ENCODE measurements at places on chromosomes 6 and 20.

GRCh38 chr20:63301671-63302070 lies 8.7 kb downstream of the COL20A1 start:
- no peak for DNase-seq

DNA sequence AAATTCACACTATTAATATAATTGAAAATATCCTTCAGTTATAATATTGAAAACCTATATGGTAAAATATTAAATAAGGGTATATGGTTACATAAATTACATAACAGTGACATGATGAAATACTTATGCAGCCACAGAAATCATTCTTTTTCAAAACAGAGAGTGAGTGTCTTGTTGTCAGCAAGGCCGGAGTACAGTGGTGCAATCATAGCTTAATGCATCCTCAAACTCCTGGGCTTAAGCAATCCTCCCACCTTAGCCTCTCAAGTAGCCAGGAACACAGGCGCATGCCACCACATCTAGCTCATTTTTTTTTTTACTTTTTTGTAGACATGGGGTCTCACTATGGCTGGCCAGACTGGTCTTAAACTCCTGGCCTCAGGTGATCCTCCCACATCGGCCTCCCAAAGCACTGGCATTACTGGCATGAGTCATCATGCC lies 40.4 kb downstream of the FAM8A1 start:
- DNase-seq: no peak

GRCh38 chr20:38225900-38226263 lies 34.7 kb downstream of the KIAA1755 start:
- DNase-seq: no peak

- no peak for DNase-seq
Observed at GRCh38 chr6:150987855-150988464, 122.5 kb downstream of the MTHFD1L start.

DNA sequence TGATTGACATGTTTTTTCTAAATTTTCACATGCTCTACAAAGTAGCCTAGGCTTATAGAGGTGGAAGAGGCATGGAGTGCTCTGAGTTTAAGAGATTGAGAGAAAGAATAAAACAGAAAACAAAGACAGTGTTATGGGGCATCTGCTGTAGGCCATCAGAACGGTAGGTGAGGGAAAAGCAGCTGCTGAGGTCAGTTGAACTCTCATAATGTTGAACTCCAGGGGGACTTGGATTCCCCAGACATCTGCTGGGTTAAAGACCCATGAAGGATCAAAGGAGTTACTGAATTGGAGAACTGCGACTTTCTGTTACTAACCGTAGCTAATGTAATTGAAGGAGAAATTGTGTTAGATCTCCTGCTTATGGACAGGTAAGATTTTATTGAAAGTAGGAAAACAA lies 333.9 kb downstream of the TFAP2B start:
- DNase-seq: no peak

DNA sequence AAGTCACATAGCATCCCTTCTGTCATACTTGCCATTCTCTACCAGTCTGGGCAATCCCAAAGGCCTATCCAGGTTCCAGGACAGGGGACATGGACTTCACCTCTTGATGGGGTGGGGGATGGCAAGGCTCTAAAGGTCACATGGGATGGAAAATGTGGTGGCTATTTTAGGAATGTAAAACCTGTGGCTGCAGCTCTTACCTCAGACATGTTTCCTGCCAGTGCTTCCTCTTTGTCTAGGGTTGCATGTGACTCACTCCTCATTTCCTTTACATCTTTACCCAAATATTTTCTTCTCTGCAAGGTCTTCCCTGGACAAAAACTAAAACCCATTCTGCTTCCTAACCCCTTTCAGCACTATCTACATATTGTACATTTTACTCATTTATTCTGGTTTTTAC lies 135.7 kb downstream of the BTBD3 start:
- DNase-seq: no peak

DNA sequence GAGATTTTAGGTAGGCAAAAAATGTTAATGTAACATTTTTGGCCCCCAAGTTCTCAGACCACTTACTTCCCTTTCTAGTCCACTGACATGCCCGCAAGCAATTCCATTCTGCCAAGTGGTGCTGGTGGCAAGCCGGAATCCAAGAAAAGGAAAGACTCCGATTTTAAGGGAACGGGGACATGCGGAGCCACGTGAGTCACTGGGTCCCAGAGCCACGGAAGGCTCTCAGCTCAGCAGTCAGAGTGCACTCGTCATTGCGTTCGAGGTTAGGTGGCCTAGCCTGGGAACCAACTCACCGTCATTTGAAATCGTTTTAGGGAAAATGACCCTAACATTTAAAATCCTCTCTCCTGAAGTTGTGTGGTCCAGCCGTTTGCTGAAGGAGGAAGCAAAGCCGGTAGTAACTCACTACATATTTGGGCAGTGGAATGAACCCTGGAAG lies 711 bp upstream of the SIRT5 start:
- no peak for DNase-seq

GRCh38 chr6:11396860-11397259 lies 140.7 kb upstream of the TMEM170B start:
- no peak for DNase-seq

DNA sequence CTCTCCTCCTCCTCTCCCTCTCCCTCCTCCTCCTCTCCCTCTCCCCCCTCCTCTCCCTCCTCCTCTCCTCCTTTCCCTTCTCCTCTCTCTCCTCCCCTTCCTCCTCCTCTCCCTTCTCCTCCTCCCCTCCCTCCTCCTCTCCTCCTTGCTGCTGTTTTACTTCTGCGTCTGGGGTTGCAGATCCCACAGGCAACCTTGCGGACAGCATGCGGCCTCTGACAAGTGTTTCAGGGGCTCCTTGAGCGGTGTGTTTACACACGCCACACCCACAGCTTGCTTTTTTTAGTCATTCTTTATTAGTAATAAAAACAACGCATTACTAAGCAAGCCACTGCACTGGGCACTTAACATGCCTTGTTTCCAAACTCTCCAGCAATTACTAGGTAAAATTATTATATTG lies 81.9 kb downstream of the TFAP2C start:
- DNase-seq: no peak

DNA sequence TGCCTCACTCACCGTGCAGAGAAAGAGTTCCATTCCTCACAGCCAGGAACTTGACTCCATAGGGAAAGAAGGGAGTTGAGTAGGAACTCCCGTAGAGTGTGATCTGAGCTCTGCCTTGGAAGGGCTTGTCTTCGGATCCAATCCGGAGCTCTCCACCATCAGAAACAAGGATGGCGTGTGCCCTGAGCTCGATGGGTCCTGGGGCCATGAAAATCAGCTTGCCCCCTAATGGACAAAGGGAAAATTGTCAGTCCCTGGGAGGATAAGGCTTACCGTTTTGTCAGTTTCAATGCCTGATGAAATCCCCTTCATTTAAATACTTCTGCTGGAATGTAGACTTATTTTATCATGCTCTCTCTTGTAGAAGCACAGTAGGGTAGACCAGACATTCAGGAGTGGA lies 153.3 kb downstream of the PKHD1 start:
- DNase-seq: no peak

GRCh38 chr6:148249679-148250375 lies 92.8 kb upstream of the SASH1 start:
- no peak for DNase-seq

DNA sequence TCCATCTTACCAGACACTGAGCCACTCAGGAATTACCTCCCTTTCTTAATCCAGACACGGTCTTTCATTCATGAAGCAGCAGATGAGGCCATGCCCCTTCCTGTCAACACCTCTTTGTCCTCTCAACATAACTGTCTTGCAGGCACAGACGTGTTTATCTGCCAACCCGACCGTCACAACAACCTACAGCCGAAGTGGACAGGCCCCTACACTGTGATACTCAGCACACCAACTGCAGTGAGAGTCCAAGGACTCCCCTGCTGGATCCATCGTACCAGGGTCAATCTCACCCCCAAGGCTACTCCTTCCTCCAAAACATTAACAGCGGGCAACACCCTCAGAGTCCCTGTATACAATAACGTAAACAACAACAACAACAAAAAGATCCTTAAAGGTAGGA lies 30.6 kb upstream of the ULBP3 start:
- DNase-seq: no peak

DNA sequence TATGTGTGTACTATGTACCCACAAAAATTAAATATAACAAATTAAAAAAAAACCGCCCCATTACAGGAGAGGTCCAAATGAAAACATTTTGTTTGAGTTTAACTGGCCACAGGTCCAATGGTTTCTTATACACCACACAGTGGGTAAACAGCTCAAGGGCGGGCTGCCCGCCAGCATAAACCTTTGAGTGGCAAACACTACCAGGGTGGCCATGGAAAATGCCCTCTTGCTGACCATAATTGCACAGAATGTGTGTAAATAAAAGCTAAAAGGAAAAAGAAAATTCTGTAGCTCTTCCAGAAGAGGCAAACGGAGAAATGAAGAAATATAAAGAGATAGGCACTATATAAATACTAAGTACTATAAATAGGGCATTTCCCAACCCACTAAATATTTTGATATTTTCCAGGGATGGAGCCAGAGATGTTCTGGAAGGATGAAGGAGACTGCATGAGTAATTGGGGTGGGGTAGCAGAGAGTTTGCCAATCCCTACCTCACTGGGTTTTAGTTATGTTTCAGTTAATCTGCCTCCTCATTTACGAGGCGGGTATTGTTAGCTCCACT lies 1.1 kb upstream of the CDC5L start:
- DNase-seq: no peak

- no peak for DNase-seq
Observed at GRCh38 chr6:76506808-76507207, 434.3 kb upstream of the IMPG1 start.

GRCh38 chr6:153059757-153060156 lies 57.2 kb upstream of the MTRF1L start:
- DNase-seq: no peak

GRCh38 chr20:61874421-61875068 lies 191.1 kb downstream of the TAF4 start:
- DNase-seq: no peak

DNA sequence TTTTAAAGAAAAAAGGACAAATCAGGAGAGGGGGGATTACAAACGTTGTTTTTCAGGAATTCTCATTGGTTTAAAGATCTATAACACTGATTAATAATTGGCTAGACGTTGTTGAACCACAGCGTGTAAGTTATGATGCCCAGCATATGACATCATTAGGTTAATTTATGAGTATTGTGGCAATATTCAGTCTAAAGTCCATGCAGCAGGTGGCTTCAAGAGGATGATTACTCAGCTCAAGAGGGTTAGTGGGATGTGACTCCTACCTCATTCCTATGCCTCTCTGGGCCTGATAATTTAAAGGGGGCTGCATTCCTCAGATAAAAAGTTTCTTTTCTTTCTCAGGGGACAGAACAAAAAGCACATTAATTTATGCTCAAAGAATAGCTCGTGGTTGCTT lies 1309.0 kb downstream of the EPHA7 start:
- no peak for DNase-seq
